NCI-H1694 treated with DMSO at 0.1 percent for 48 hours (cell line): ENCODE measurements at places on chromosomes 11 and 22.

- DNase-seq: no peak
Observed at GRCh38 chr11:1220941-1221721, 1.7 kb upstream of the MUC5B start.

- no peak for DNase-seq
Observed at GRCh38 chr11:65416841-65417701, 5.5 kb upstream of the NEAT1 start.

DNA sequence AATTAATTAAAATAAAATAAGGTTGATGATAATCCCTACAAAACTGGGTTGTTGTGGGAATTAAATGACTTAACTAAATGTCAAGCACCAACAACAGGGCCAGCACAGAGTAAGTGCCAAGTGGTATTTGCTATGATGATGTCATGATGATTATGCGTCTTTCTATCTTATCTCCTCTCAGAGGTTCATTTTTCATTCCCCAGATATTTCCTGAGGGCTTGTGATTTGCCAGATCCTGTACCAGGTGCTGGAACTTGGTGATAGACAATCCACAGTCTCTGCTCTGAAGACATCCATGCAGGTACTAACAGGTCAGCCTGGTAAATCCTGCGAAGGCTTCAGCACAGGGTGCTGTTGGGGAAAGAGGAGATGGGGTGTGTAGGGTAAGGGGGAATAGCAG lies 8.1 kb upstream of the MYH9 start:
- no peak for DNase-seq

DNA sequence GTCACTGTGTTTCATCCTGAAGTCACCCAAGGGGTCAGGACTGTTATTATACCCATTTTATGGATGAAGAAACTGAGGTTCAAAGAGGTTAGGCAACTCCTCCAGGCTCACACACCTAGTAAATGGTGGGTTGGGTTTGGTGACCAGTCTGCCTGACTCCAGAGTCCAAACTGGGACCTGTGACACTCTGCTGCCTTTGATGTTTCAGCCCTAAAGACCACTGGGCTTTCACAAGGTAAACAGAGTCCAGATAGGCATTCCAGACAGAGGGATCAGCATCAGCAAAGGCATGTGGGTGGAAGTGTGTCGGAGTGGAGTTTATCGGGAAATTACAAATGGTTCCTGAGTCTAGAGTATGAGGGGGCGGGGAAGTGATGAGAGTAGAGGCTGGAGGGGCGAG lies 38.5 kb downstream of the MICAL2 start:
- no peak for DNase-seq

DNA sequence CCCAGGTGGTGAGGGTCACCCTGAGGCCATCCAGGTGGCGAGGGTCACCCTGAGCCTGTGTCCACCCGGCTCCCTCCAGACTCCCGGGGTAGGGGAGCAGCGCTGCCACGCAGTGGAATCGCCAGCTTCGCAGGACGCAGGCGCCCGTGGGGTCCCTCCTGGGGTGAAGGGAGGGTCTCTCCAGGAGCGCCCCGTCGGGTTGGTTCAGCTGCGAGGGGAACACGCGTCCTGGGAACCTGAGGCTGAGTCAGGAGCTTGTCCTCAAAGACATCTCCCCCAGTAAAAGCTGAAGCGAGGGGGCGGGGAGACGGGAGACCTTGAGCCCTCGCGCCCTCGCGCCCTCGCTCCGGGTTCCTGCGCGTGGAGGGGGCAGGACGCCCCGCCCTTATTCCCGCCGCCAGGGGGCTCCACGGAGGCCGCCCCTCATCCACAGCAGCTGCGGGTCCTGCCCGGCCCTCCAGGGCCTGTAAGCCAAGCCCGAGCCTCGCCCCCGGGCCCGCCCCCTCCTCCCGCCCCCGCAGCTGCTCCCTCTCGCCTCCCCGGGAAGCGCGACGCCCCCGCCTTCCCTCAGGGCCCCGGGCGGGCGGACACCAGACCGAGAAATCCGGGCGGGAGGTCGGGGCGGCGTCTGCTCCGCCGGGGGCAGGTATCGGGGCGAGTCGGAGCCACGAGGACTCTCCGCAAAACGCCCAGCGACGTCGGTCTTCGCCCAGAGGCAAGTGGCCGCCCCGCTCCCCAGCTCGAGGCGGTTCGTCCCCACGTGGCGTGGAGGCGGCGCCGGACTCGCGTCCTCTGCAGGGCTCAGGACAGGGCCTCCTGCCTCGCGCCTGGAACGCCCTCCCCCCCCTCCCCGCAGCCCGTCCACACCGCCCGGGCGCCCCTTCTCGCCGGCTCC lies 22.8 kb downstream of the PIM3 start:
- no peak for DNase-seq

GRCh38 chr11:122874991-122875390 lies 7.6 kb upstream of the JHY start:
- DNase-seq: no peak

- DNase-seq: no peak
Observed at GRCh38 chr11:7869467-7869866, 61.6 kb downstream of the OR10A6 start.

DNA sequence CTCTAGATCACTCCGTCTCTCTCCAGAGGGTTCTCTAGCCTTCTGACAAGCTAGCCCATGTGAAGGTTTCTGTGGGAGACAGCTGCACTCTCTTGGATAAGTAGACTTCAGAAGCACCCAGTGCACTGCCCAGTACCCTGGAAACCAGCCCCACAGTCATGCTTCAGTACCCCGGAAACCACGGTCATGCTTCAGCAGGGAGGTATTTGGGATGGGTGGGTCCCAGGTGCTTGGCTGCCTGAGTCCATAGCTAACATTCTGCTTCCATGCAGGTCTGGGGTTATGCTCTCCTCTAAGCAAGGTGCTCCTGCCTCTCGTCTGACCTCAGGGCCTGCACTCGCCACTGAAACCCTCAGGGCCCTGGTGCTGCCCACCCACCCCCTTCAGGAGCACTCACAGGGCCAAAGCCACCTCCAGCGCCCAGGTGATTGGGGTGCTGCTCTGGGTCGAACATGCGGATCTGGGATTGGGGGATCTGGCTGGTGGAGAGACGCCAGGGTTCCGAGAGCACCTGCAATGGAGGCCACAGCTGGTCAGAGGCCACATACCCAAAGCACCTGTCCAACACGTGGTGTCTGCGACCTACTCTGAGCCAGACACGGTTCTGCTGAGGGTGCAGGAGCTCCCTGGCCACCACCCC lies 7.3 kb upstream of the SYCE3 start:
- DNase-seq: no peak

- no peak for DNase-seq
Observed at GRCh38 chr22:43889860-43890253, 2.0 kb downstream of the PNPLA5 start.

- no peak for DNase-seq
Observed at GRCh38 chr11:42544726-42545125, 767.1 kb upstream of the API5 start.

- no peak for DNase-seq
Observed at GRCh38 chr22:47055461-47055860, 293.0 kb downstream of the TBC1D22A start.

DNA sequence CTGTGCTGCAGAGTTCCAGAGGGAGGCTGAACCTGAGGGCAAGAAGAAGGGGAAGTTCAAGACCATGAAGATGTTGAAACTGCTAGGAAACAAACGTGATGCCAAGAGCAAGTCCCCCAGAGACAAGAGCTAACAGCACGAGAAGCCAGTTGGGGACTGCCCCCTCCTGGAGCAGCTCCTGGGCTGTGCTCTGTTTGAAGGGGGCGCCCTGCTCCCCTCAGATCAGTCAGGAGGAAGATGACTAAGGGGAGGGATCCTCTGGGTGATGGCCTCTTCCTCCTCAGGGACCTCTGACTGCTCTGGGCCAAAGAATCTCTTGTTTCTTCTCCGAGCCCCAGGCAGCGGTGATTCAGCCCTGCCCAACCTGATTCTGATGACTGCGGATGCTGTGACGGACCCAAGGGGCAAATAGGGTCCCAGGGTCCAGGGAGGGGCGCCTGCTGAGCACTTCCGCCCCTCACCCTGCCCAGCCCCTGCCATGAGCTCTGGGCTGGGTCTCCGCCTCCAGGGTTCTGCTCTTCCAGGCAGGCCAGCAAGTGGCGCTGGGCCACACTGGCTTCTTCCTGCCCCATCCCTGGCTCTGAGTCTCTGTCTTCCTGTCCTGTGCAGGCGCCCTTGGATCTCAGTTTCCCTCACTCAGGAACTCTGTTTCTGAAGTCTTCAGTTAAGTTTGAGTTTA lies 12.6 kb downstream of the C22orf23 start:
- DNase-seq: no peak

- DNase-seq: no peak
Observed at GRCh38 chr22:50656122-50657070, 16.2 kb upstream of the SHANK3 start.

- DNase-seq: no peak
Observed at GRCh38 chr11:26037716-26038115, 294.2 kb upstream of the ANO3 start.

DNA sequence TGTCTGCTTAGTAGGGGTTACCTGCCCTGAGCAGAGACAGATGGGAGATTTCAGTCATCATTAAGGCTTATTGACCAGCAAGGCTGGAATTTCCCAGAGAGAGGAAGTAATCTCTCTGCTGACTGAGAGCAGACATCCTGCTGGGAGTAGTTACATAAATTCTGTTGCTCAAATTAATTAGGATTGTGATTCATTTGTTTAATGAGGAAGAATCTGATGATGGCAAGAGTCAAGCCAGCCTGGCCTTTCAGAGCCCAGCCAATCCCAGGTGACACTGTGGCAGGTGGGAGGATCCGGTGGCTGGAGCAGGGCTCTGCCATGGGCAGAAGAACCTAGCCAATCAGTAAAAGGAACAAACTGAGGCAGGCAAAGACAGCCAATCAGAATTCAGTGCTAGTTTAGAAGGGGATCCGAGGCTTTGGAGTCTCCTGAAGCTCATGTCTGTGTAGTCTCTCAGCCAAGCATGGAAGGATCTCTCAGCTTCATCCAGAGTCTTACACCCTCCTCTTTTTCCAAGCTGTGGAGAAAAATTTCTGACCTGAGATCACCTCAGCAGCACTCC lies 61.2 kb upstream of the CHST1 start:
- DNase-seq: no peak

DNA sequence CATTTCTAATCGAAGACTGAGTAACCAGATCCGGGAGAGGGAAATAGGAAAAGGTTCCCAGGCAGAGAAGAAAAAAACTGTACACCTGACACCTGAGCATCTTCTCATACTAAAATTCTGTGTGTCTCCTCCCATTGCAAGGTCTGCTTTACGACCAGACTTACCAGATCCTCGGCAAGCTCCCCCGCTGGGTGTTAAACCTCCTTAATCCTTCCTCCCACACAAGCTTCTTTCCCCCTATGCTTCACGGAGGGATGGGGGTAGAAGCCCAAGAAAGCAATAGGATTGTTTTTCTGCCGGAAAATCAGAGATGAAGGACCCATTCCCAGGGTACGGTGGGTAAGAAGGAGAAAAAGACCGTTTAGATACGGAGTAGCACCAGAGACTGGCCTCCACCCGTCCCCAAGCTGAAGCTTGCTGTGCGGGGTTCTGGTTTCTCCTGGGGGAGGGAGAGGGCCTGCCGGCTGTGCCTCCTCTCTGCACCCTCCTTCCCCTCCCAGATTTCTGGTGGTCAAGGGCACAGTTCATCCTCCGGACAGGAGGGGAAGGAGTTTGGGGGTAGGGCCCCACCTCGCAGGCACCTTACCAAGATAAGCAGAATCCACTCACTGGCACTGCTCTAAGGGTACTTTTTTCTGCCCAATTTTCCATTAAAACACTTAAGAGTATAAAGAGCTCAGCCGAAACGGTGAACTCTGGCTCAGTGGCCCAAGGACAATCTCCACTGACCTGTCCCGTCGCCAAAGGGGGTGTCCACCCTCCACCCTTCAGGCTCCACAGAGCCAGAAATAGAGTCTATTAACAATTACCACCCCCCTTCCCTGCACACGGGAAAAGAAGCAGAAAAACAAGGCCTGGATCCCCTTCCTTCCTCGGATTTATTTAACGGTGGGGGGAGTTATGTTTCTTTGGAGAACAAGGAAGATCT lies 1.2 kb downstream of the TOB2 start:
- DNase-seq: no peak

GRCh38 chr11:122743949-122744348 lies 88.4 kb downstream of the UBASH3B start:
- no peak for DNase-seq

GRCh38 chr22:22910272-22911240 lies 22.9 kb downstream of the IGLL5 start:
- no peak for DNase-seq

DNA sequence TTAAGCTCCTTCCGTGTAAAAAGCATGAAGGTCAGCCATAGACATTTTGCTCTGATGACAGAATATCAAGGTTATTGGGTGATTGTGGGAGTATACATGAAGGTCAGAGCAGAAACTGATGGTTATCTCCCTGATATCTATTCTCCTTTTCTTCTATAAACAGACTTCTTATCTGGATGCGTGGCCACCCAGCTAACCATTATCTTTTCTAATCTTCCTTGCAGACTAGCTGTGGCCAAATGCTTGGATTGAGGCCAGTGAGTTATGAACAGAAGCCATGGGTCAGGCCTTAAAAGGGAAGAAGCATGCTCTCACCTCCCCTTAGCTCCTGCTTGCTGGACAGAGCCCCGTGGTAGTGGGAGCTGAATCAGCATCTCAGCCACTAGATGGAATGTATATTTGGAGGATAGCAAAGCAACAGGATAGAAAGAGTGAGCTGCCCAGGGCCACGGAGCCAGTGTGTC lies 31.3 kb upstream of the LRRC55 start:
- no peak for DNase-seq

GRCh38 chr11:10600570-10601248 lies 32.2 kb upstream of the LYVE1 start:
- no peak for DNase-seq

- no peak for DNase-seq
Observed at GRCh38 chr11:102518296-102519094, 12.1 kb downstream of the MMP7 start.

- DNase-seq: no peak
Observed at GRCh38 chr11:116986521-116987105, 111.6 kb downstream of the SIK3 start.

GRCh38 chr11:13952221-13952620 lies 10.3 kb upstream of the SPON1 start:
- DNase-seq: no peak

GRCh38 chr11:45313171-45313865 lies 27.2 kb upstream of the SYT13 start:
- DNase-seq: no peak

DNA sequence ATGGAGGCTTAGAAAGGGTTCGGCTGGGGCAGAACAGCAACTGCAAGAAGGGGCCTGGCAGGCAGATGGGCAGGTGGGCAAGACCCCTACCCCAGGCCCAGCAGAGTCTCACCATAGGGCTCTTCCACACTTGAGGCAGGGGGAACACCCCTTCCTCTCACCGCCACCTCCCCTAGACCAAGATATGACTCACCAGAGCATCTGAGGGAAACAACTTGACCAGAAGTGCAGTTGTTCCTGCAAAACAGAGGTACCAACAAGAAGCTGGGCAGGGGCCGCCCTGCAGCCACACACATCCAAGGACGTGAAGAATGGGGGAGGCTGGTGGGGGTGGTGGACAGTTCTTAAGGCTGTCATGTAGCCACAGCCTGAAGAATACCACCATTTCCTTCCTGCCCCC lies 10.9 kb downstream of the TMPRSS5 start:
- no peak for DNase-seq

- no peak for DNase-seq
Observed at GRCh38 chr11:123194337-123195187, 486 bp downstream of the CLMP start.

- DNase-seq: no peak
Observed at GRCh38 chr11:111977146-111978027, 40.2 kb downstream of the DIXDC1 start.
